Diencephalon (tissue), 1 donor: ENCODE measurements at places on chromosomes 3 and 15. TPM values are rescaled to one million over a fixed set of nuclear protein-coding genes. Genes with fewer than 3 reads are reported as not detected.

The GAP43 gene
- total RNA-seq = 418 TPM

The NUP210 gene
- total RNA-seq = 11.1 TPM

The STARD5 gene
- 1.2 TPM for total RNA-seq

The STRIT1 gene
- total RNA-seq = 2.1 TPM

The GP9 gene
- not detected for total RNA-seq

The AMT gene
- total RNA-seq = 3.9 TPM

The PCOLCE2 gene
- total RNA-seq = 13.6 TPM

The CADPS gene
- total RNA-seq = 370 TPM

The RBMS3 gene
- 36.2 TPM for total RNA-seq
